ENCODE measurements at places on chromosomes 7 and 10. TPM values are rescaled to one million over a fixed set of nuclear protein-coding genes. Genes with fewer than 3 reads are reported as not detected.

- DNase-seq, result no peak
These were observed 18.6 kb downstream of the NUDCD3 start for GRCh38 chr7:44471850-44472249.

GRCh38 chr7:36875794-36876193, 151.5 kb upstream of the AOAH start:
- no peak for DNase-seq

GRCh38 chr10:89600041-89600440, 45.0 kb downstream of the PANK1 start:
- no peak for DNase-seq

DNA sequence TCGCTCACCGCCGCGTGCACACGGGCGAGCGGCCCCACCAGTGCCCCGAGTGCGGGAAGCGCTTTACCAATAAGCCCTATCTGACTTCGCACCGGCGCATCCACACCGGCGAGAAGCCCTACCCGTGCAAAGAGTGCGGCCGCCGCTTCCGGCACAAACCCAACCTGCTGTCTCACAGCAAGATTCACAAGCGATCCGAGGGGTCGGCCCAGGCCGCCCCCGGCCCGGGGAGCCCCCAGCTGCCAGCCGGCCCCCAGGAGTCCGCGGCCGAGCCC, 3.3 kb downstream of the REPIN1 start:
- no peak for DNase-seq

GRCh38 chr7:96612034-96612433, 97.6 kb downstream of the SEM1 start:
- DNase-seq, result no peak

The CNPY1 gene
- total RNA-seq, result not detected

The IL2RA gene
- 2.5 TPM for total RNA-seq

The CCDC3 gene
- total RNA-seq, result not detected

All from naive thymus-derived CD4-positive, alpha-beta T cell (primary cell).